ENCODE measurements at places on chromosomes 7 and 10.

- DNase-seq, result peak; percentile 44
These were observed 73.3 kb downstream of the WIPF3 start for GRCh38 chr7:29879609-29880008.

DNA sequence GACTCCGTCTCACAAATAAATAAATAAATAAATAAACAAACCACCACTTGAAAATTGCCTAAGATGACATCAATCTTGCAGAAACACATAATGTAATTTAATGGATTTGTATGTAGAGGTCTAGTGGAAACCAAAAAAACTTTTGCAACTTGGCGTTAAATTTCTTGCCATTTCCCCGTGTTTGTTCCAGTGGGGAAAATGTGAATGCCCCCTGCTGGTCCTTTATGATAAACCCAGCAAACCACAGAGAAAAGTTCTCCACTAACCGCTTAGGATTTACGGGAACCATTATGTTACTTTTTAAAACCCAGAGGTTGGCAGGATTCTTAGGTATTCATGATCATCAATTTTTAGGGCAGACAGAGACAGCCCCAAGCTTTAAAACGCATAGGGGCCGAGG, 32.5 kb downstream of the LAMB4 start:
- DNase-seq, result no peak

DNA sequence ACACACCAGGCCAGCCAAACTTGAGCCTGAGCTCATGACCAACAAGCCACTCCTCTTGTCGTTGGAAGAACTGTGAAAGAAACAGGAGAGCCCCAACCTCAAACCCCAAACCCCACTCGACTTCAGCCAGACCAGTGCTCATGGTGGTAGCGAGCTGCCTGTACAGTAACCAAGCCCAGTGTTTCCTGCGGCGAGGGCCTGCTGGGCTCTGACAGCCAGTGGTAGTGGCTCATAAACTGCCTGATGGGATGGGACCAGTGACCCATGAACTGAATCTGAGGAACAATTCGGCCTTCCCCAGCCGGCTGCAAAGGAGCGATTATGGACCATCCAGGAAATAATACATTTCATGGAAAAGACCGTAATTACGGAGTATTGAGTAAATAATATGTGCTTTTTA, 191.9 kb downstream of the RPS24 start:
- DNase-seq, result no peak

GRCh38 chr10:84306751-84307384, 21.5 kb upstream of the CCSER2 start:
- DNase-seq, result no peak

DNA sequence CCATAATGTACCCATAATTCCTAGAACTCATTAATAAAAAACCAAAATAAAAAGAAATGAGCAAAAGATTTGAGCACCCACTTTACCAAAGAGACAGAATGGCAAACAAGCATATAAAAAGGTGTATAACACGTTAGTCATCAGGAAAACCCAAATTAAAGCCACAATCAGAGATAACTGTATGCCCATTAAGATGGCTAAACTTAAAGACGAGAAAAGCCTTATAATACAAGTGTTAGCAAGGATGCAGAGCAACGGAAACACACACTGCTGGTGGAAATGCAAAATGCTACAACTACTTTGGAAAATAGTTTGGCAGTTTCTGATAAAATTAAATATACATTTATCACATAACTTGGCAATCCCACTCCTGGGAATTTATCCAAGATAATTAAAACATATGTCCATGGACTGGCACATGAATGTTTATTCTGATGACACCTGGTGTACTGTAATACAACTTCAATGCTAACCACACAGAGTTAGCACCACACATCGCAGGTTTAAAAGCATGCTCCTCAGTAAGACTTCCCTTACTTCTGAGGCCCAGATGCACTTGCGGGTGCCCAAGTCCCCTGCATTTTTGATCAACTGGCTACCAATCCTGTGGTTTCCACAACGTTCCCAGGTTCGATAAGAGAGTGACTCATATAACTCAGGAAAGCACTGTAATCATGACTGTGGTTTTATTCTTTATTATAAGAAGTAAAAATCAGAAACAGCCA, 158.6 kb downstream of the SNX13 start:
- DNase-seq, result peak; percentile 88

DNA sequence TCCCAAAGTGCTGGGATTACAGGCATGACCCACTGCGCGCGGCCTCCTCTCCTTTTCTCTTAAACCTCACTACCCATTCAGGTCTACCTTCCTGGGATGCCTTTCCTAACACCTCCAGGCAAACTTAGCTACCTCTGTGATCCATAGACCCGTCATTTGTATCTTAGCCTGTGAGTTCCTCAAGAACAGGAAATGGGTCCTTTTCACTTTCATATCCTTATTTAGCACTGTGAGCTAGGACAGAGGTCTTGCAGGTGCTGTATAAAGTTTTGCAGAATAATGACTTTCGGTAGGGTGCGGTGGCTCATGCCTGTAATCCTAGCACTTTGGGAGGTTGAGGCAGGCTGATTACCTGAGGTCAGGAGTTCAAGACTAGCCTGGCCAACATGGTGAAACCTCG, 215.7 kb downstream of the RELN start:
- no peak for DNase-seq

DNA sequence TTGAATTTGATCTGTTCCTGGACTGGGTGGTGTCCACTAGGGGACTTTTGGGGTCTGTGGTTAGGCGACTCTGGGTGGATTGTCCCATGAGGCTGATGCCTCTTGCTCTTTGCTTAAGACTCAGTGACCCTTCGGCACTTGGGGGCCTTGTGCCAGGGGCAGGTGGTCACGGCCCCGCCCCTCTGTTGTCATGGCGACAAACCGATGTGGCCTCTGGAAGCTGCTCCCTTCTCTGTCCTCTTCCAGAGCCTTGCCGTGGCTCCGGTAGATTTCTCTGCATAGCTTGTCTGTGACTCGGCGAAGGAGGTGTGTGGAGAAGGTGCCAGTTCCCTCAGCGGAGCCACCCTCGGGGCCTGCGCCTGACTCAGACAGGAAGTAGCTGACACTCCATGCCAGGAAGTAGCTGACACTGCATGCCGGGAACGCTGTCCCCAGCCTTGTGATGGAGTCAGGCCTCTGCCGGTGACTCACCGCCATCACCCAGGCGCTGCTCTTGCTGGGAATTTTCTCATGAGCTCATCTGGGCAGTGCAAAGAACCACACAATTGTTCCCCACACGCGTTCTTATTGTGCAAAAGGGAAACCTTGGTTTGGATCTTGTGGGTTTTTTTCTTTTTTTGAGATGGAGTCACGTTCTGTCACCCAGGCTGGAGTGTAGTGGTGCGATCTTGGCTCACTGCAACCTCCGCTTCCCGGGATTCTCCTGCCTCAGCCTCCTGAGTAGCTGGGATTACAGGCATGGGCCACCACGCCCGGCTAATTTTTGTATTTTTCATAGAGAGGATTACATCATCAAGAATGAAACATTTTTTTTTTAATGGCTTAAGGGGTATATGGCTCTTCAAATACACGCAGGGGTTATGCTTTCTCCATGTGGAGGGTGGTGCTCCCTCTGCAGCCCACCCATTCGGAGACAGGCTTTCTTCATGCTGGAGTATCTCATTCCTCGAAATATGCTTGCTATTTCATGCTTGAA, 72.6 kb downstream of the PFKFB3 start:
- peak; percentile 99 for DNase-seq

GRCh38 chr10:86071758-86072157, 294.8 kb downstream of the GRID1 start:
- no peak for DNase-seq

- DNase-seq, result no peak
These were observed 26.4 kb downstream of the TEX36 start for GRCh38 chr10:125656523-125656922.

DNA sequence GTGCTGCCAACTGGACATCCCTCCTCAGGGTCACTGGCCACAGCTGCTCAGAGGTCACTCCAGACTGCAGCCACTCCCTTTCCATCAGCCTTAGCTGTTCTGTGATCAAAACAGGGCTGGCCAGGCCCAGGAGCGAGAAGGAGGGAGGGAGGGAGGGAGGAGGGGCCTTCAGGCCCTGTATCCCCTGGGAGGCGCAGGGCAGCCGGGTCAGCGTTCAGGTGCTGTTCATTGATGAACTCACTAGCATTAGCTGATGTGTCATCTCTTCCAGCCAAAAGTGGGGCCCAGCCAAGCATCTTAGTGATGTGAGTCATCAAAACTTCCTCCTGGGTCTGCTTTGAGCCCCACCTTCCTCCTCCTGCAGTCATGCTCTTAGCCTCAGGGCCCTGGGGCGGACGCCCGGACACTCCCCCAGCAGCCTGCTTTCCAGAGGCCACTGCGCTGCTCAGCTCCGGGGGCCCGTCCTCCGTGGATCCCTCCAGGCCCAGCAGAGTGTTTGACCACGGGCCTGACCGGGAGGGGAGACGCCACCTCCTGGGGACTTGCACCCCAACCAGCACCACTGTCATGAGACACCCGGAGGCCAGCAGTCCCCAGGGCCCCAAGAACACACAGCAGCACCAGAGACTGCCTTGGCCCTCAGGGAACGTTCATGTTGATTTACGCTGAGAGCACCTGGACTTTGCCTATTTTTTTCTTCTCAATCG, 149.2 kb downstream of the PRKAG2 start:
- DNase-seq, result peak; percentile 99

- no peak for DNase-seq
These were observed 25.2 kb downstream of the TMEM120A start for GRCh38 chr7:75969182-75969581.

DNA sequence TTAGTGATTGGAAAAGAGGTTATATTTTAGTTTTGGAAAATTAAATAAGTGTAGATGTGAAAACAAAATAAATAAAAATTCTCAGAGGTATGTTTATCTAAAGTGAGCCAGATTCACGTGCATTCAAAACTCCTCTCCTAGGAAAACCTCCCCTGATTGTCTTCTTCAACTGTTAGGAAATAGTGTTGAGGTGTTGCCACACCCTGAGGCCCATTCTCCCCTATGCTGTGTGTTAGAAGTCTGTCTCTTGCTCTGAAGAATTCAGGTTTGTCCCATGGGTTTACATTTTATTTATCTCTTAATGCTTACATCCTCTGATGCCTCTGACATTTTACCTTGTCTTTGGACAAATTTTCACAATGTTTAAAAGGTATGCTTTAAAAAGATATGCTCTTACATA, 40.3 kb downstream of the PTPRE start:
- DNase-seq, result no peak

GRCh38 chr7:149569025-149569725, 71.6 kb upstream of the ZNF746 start:
- DNase-seq, result peak; percentile 84

DNA sequence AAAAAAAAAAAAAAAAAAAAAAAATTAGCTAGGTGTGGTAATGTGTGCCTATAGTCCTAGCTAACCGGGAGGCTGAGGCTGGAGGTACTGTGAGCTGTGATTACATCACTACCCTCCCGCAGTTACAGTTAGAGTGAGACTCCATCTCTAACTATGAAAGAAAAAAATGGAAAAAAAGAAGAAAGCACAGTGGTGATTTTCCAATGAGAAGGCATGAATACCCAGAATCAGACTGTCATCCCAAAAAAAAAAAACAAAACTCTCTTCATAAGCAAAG, 269.9 kb upstream of the MKLN1 start:
- no peak for DNase-seq

DNA sequence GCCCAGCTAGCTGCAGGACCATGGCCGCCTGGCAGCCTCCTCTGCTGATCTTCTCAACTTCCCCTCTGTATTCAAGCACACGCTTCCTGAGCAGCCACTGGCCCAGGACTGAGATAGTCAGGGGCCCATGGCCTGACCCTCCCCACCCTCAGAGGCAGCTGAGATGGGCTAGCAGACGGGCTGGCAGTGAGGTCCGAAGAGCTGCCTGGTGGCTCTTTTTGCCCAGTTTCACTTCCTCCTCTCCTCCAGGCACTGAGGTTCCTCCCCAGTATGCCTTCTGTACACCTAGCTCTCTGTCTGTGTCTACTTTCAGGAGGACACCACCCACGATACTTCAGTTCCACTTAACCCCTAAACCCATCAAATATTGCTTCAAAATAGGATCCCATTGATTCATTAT, 395.6 kb downstream of the TNS3 start:
- DNase-seq, result no peak

DNA sequence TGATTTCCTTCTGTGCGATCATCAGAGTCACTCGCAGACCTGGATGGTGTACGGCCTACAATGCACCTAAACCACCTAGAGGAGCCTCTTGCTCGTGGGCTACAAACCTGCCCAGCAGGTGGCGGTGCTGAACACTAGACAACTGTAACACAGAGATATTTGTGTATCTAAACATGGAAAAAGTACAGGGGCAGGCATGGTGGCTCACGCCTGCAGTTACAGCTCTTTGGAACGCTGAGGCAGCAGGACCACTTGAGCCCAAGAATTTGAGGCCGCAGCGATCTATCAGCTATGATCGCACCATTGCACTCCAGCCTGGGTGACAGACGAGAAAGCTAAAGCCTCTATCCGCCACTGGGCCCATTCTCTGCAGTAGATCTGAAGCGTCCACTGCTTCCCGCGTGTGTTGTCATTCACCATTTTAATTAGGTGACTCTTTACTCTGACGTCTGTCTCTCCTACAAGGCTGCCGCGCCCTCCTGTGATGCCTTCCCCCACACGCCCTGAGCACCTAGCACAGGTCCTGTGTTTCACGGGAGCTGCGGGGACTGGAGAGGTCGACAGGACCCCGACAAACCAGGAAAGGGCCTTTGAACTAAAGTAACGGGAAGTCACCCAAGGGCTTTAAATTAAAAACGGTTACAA, 774 bp downstream of the TUBGCP2 start:
- DNase-seq, result peak; percentile 68

DNA sequence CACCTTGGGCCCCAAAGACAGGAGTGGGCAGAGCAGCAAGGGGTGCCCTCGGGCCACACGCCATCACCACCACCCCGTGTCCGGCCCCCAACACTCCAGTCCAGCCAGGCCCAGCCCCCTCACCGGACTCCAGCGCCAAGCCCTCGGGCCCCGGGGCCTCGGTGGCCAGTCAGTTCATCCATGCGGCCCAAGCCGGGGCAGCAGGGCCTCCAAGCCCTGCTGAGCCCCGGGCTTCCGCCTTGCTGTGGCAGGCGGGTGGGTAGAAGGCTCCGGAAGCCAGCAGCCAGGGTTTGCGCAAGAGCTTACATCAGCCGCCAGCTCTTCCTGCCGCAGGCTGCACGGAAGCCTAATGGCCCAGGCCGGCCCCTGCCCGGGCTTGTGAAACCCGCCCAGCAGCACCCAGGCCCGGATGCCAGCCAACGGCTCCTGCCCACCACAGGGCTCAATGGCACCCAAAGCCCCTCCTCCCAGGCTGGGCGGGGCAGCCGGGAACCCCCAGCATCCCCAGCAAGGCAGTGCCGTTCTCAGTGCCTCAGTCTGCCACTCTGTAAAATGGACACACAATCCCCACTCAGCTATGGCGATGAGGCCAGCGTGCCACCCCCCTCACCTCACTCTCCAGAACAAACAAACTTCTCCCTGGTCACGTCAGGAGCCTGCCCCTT, 26.5 kb downstream of the TNRC18 start:
- DNase-seq, result peak; percentile 99

DNA sequence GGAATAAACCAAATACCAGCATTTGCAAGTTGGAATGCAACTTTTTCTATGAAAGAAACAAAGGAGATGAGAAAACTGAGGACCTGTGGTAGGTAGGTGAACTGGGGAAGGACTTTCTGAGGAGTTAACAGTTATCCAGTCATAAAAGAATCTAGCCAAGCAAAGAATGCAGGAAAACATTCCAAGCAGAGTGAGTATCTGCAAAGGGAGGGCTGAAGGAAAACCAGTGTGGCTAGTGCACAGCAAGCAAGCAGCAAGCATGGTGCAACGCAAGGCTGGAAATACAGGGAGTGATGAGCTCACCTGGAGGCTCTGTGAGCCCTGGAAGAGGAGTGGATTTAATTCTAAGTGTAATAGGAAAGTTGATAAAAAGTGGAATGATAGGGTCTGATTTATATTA, 44.0 kb downstream of the RTKN2 start:
- DNase-seq, result peak; percentile 40

GRCh38 chr7:151035026-151035717, 6.9 kb downstream of the ABCB8 start:
- DNase-seq, result no peak

- DNase-seq, result no peak
These were observed 83.6 kb downstream of the RNF216 start for GRCh38 chr7:5697754-5698424.

Data from HT1080 (cell line).